ENCODE measurements at places on chromosomes 5 and 9.

GRCh38 chr5:89187883-89188465 is 305.0 kb upstream of the MEF2C start:
- no peak for DNase-seq

DNA sequence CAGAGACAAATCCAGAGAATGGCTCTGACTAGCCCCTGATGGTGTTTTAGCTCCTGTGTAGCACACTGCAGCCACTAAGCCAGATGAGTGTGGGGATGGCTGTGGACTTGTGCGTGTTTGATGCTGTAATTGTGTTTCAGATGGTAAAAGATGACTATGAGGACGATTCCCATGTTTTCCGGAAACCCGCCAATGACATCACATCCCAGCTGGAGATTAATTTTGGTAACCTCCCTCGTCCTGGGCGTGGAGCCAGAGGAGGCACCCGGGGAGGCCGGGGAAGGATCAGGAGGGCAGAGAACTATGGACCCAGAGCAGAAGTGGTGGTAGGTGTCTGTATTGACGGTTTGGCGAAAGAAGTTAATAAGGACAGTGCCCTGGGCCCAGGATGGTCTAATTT is 38.0 kb downstream of the HABP4 start:
- no peak for DNase-seq

GRCh38 chr5:151902215-151902614 is 22.4 kb downstream of the GLRA1 start:
- no peak for DNase-seq

GRCh38 chr5:154191467-154192261 is 1.1 kb downstream of the GALNT10 start:
- DNase-seq: no peak

- no peak for DNase-seq
Measured at GRCh38 chr5:127373858-127374491, 83.4 kb downstream of the MEGF10 start.

- DNase-seq: peak; percentile 94
Measured at GRCh38 chr9:131635285-131635684, 90.0 kb downstream of the PRRT1B start.
